Left colon (tissue), 2 donors: ENCODE measurements at places on chromosomes 2 and 18. TPM values are rescaled to one million over a fixed set of nuclear protein-coding genes. Genes with fewer than 3 reads are reported as not detected.

DNA sequence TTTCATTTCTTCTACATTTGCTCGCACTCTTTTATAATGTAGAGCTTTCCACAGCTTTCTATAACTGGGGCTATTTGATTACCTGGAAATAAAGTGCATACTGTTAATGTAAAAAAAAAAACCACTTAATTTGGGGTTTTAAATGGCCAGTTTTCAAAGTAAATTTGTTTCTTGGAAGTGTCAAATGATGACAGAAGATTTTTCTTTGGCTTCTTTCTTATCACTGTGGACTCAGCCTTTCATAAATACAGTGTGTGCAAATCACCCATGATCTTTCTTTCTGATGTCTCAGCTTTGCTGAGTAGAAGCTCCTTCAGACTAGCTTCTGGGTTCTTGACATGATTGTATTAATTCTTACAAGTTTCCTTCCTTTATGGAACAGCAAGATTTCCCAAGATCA is 525.6 kb downstream of the PARD3B start:
- no peak for DNase-seq

GRCh38 chr18:61551586-61551985 is 218.4 kb downstream of the CDH20 start:
- no peak for DNase-seq

DNA sequence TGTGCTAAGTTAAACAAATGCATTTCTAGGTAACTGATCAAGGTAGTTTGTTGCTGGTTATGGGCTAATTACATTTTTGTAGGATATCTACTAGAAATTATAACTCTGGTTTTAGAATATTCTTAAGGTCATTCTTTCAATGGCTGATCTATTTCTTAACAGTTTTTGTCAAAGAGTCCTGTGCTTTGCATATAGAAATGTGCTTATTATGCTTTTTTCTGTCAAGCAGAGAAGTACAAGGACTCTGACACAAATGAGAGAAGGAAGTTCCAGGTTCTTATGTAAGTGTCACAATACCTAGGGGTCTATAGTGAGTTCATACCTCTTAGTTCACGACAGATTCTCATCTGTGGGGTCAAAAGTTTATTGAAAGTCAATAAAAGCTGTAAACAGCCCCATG is 88.4 kb downstream of the MYO3B start:
- no peak for DNase-seq

GRCh38 chr18:45012286-45012685 is 331.6 kb downstream of the SETBP1 start:
- DNase-seq, result no peak

GRCh38 chr2:74050151-74050550 is 65.4 kb downstream of the TET3 start:
- DNase-seq, result no peak

GRCh38 chr2:132667706-132668105 is 2.3 kb downstream of the LYPD1 start:
- DNase-seq, result no peak

DNA sequence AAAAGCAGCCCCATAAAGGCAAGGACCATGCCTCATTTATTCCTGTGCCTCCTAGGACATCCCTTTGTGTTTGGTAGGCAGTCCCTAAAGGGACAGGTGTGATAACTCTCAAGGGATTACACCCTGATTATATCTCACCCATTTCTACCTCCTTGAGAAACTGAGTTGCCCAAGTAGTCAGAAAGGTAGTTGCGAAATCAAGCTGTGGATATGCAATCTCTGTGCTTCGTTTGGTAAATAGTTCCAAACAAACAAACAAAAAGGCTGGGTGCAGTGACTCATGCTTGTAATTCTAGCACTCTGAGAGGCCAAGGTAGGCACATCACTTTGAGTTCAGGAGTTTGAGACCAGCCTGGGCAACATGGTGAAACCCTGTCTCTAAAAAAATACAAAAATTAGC is 100.2 kb upstream of the ARL5A start:
- no peak for DNase-seq

GRCh38 chr2:104562537-104562936 is 291.4 kb upstream of the POU3F3 start:
- no peak for DNase-seq

GRCh38 chr2:174874085-174874484 is 109.8 kb upstream of the CHRNA1 start:
- DNase-seq, result no peak

- DNase-seq, result no peak
These were observed 37.9 kb downstream of the EHD3 start for GRCh38 chr2:31271851-31272267.

DNA sequence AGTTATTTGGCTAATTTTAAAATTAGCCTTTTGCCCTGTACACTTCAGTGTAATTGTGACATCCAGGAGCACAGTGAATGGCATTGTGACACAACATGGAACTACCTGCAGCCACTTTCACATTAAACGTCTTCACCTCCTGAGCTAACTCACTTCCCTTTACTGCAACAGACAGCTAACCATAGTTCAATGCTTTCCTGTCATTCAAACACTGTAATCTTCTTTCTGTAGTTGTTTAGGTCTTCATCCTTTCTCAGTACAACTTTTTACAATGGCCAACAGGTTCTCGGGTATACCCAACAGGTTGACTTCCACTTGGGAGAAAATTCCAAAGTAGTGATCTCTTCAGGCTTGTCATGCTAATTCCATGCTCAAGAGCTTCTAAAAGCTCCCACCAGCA is 8.6 kb upstream of the AGPS start:
- DNase-seq, result no peak

DNA sequence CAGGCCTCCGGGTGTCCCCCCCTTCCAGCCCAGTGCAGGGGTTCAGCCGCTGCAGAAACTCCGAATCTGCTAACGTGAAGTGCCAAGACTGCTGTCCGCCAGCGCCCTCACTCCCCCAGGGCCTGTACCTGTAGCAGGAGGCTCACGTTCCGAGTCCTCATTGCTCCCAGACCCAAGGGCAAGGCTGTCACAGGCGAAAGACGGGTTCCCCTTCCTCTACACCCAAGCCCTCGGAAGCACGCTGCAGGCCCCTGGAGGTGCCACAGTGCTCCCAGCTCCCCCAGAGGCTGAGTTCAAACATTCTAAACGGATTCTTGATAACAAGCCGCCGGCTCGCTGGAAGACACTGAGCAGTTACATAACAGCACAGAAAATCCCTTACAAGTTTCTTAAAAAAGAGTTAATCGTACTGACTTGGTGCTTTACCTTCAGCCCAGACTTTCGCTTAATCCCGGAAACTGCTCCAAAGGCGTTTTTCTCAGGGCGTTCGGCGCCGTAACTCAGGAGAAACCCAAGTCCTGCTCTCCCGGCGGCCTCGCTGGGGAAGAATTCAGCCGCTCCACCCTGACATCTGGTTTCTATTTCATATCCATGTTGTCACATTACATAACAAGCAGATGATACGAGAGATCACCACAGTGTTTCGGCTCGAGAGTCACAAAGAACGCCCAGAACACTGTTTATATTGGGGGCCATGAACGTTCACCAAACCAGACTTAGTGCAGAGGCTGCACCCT is 92.0 kb downstream of the HDAC4 start:
- DNase-seq, result peak; percentile 23

GRCh38 chr2:10413991-10414451 is 34.1 kb downstream of the ODC1 start:
- peak; percentile 77 for DNase-seq

DNA sequence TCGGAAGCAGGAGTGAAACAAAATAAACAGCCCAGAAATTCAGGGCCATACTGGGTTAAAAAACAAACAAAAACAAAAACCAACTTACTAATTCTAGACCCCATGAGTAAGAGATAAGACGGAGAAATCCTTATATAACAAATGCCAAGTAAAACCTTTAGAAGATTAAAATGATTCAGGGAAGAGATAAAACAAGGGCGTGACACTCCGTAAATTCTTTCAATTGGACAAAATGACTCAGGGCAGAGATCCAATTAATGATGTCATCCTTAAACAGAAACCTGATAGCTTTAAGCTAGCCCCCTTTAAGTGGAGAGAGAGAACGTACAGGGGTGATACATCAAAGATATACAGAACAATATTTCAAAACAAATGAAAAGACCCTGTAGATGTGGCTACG is 317.4 kb downstream of the NBAS start:
- no peak for DNase-seq

GRCh38 chr2:36582538-36582937 is 15.4 kb downstream of the FEZ2 start:
- no peak for DNase-seq

DNA sequence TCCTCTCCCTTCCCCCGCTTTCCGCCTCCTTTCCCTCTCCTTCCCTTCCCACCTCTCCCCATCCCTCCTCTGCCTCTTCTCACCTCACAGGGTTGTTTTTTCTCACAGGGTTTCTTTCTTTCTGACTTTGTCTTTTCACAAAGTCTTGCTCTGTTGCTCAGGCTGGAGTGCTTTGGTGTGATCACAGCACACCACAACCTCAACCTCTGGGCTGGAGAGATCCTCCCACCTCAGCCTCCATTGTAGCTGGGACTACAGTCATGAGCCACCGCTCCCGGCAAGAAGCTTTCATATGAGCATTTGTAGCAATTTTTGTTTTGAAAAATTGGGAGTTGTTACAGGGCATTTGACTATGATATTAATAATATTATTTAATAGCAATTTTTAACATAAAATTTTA is 32.9 kb downstream of the ACSL3 start:
- DNase-seq, result no peak

DNA sequence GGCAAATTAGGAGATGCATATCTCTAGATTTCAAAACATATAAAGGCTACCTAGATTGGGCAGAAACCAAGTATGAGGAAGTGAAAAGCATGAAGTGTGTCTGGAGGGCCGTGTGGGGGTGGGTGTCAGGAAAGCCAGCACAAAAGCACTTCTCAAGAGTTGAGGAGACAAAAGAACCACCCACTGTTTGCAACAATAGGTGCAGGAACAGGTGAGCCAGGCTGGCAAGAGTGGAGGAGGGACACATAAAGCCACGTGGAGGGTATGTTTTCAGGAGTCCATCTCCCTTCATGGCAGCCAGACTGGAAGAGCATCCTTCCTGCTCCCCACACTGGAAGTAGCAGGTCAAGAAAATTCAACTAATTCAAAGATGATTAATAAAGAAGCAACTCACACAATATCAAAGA is 96.4 kb downstream of the CERS6 start:
- DNase-seq, result no peak

The GKN1 gene
- total RNA-seq, result not detected

DNA sequence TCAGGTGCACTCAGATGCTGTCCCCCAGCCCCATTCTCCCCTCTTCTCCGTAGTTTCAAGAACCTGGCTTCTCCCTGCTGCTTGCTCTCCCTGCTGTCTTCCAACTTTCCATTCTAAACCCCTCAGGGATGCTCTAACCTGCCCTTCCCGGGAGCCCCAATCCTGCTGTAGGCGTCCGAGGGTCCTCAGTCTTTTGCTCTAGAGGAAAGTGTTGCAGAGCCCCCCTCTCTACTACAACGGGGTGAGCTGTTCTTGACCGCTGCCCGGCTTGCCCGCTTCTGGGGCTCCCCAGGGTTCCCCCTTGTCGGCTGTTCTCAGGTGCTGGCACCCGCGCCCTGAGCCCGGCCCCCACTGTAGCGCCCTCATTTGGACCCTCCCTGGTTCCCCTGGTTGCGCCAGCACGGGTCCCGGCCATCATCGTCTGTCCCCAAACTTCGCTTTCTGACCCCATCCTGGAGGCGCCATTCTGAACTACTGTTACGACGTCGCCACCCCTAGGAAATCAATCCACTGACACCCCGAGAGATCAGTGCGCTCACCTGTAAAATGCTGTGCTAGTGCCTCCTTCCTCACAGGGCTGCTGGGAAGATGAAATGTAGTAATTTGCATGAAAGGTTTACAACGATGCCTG is 31.9 kb upstream of the REG3G start:
- DNase-seq, result no peak

DNA sequence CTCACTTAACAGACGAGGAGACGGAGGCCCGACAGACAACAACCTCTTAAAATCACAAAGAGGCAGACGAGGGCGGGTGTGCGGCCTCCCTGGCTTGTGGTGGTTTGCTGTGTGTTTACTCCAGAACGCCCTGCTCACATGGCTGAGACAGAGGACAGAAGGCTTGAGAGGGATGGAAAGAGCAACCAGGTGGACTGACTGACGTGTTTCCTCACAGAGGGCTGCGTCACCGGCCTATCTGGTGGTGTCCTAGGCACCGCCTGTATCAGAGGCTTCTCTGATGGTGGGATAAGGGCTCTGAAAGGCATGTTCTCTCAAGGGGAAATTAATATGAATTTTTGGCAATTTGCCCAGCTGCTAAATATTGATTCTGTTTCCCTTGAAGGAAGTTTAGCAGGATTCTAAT is 47.0 kb upstream of the RALBP1 start:
- no peak for DNase-seq

The TLX2 gene
- not detected for total RNA-seq

- DNase-seq, result no peak
These were observed 3.9 kb upstream of the TMEM178A start for GRCh38 chr2:39661826-39662225.

DNA sequence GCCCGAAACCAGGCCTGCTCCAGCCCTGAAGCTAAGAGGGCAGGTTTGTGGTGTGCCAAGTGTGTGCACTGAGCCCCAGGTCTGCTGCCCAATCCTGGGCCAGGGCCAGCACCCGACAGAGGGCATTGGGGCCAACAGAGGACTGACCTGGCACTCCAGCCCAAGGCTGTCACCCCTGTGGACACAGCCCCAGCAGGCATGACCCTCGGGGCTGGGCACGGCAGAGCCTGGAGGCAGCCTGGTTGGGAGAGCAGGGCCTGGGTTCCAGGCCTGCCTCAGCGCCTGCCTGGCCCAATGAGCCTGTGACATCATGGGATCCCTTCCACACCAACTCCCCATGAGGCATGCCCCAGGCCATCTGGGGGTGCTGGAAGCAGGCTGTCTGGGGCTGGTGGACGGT is 10.8 kb upstream of the SNED1 start:
- peak; percentile 11 for DNase-seq

The RGPD4 gene
- not detected for total RNA-seq

The TMEM247 gene
- not detected for total RNA-seq

The SLC4A5 gene
- 1.4 TPM for total RNA-seq

GRCh38 chr2:176852667-176853066 is 359.9 kb upstream of the HNRNPA3 start:
- DNase-seq, result no peak

- DNase-seq, result no peak
These were observed 2.2 kb downstream of the NOL4 start for GRCh38 chr18:34222307-34223163.

- no peak for DNase-seq
These were observed 666 bp upstream of the STAT1 start for GRCh38 chr2:191014653-191015020.

DNA sequence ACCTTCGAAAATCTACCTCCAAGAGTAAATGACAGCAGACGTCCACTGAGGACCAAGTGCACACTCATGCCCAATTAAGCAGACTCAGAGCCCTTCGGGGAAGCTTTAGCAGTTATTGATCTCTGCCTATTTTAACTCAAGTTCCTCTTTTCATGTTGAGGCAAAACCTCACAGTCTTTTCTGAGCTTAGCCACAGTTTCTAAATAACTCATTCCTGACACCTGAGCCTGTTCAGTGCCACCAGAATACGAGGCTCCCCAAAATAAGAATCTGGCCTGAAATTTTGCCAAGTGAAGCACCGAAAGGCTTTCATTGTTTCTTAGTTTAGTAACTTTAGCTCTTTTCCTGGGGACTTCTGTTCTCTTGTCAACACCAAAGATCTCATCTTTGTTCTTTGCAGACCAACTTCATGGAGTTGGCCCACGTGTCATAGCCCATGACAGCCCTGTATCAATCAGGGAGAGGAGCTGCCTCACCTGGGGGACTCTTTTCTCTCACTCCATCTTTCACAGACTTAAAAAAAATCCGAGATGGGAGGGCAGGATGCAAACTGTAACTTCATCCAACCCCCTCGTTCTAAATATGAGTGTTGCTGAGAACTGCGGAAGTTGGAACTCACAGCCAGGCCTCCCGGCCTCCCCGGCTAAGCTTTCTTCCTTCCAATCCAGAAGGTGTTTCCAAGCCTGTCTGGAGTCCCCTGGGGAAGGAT is 22.2 kb downstream of the INPP5D start:
- no peak for DNase-seq
